ENCODE measurements at places on chromosomes 16 and 17. TPM values are rescaled to one million over a fixed set of nuclear protein-coding genes. Genes with fewer than 3 reads are reported as not detected.

- no peak for DNase-seq
- no peak overlapping the region for H3K27ac ChIP-seq
- H3K27me3 ChIP-seq = no peaks in the 10 kb centered on the region
- H3K4me1 ChIP-seq = peaks cover 5% of the 10 kb centered on the region
- no peaks in the 10 kb centered on the region for H3K36me3 ChIP-seq
Observed at GRCh38 chr17:44307387-44308186, 814 bp upstream of the RUNDC3A start.

GRCh38 chr16:50722405-50722737, 19.5 kb upstream of the CYLD start:
- no peak overlapping the region for H3K4me3 ChIP-seq
- H3K36me3 ChIP-seq = no peaks in the 10 kb centered on the region
- H3K4me1 ChIP-seq = peaks cover 22% of the 10 kb centered on the region
- H3K27me3 ChIP-seq = no peaks in the 10 kb centered on the region
- DNase-seq = no peak
- no peak overlapping the region for H3K27ac ChIP-seq

GRCh38 chr16:69827524-69827923, 65.4 kb downstream of the WWP2 start:
- no peak overlapping the region for H3K4me3 ChIP-seq
- peaks cover 5% of the 10 kb centered on the region for H3K36me3 ChIP-seq
- no peak for DNase-seq
- no peaks in the 10 kb centered on the region for H3K27me3 ChIP-seq

- H3K4me3 ChIP-seq = no peak overlapping the region
- no peak for DNase-seq
- no peaks in the 10 kb centered on the region for H3K4me1 ChIP-seq
- no peaks in the 10 kb centered on the region for H3K27me3 ChIP-seq
Observed at GRCh38 chr17:63071797-63072196, 105.8 kb downstream of the TANC2 start.

GRCh38 chr17:31391496-31391949, at the start of gene RAB11FIP4:
Gene RAB11FIP4 (plus strand): TSS chr17:31391675. CDS start chr17:31391853, 178 bp downstream.
- H3K4me3 ChIP-seq = no peak within 1 kb of the TSS
- no peaks in the 10 kb centered on the region for H3K27me3 ChIP-seq
- H3K36me3 ChIP-seq = no peaks in the 10 kb centered on the region
- no peaks in the 10 kb centered on the region for H3K4me1 ChIP-seq
- no peak within 1 kb of the TSS for H3K27ac ChIP-seq
- DNase-seq = no peak

GRCh38 chr16:2040787-2041522, 6.7 kb downstream of the NTHL1 start:
- H3K36me3 ChIP-seq = no peaks in the 10 kb centered on the region
- no peaks in the 10 kb centered on the region for H3K27me3 ChIP-seq
- DNase-seq = no peak
- no peak overlapping the region for H3K27ac ChIP-seq
- no peaks in the 10 kb centered on the region for H3K4me1 ChIP-seq
- H3K4me3 ChIP-seq = no peak overlapping the region

- DNase-seq = no peak
- no peaks in the 10 kb centered on the region for H3K4me1 ChIP-seq
- H3K27me3 ChIP-seq = no peaks in the 10 kb centered on the region
- H3K27ac ChIP-seq = no peak overlapping the region
- no peaks in the 10 kb centered on the region for H3K36me3 ChIP-seq
Observed at GRCh38 chr16:81945665-81946064, 65.6 kb downstream of the SDR42E1 start.

DNA sequence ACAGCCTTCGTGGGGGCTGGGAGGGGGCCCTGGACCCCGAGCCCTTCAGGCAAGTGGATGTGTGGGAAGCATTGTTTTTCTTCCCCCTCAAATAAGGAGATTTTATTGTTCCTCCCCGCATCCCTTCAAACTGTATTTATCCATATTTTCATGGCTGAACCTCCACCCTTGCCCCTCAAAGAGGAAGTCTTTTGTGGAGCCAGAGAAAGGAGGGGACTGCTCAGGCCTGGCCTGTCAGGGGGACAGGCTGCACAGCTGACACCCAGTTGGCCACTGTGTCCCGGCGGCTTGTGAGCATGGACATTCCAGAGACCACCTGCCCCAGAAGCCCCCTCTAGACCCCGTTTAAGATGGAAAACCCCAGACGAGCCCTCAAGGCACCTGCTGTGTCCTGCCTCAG, 15.9 kb downstream of the HEXIM2 start:
- no peaks in the 10 kb centered on the region for H3K27me3 ChIP-seq
- H3K4me3 ChIP-seq = no peak overlapping the region
- no peak for DNase-seq
- no peak overlapping the region for H3K27ac ChIP-seq
- H3K36me3 ChIP-seq = no peaks in the 10 kb centered on the region

GRCh38 chr17:78985395-78985794, 5.7 kb upstream of the LGALS3BP start:
- peaks cover 3% of the 10 kb centered on the region for H3K36me3 ChIP-seq
- H3K4me1 ChIP-seq = peaks cover 7% of the 10 kb centered on the region
- H3K27me3 ChIP-seq = no peaks in the 10 kb centered on the region

- H3K27ac ChIP-seq = peak overlapping the region; percentile 93
- H3K4me3 ChIP-seq = peak overlapping the region; percentile 78
- H3K27me3 ChIP-seq = no peaks in the 10 kb centered on the region
- peaks cover 56% of the 10 kb centered on the region for H3K4me1 ChIP-seq
- peaks cover 25% of the 10 kb centered on the region for H3K36me3 ChIP-seq
Observed at GRCh38 chr17:18187821-18188761, 4.5 kb downstream of the ALKBH5 start.

- H3K27ac ChIP-seq = no peak overlapping the region
- H3K4me1 ChIP-seq = no peaks in the 10 kb centered on the region
- no peaks in the 10 kb centered on the region for H3K36me3 ChIP-seq
- H3K27me3 ChIP-seq = no peaks in the 10 kb centered on the region
- no peak overlapping the region for H3K4me3 ChIP-seq
Observed at GRCh38 chr16:78163772-78164670, 64.6 kb downstream of the WWOX start.

DNA sequence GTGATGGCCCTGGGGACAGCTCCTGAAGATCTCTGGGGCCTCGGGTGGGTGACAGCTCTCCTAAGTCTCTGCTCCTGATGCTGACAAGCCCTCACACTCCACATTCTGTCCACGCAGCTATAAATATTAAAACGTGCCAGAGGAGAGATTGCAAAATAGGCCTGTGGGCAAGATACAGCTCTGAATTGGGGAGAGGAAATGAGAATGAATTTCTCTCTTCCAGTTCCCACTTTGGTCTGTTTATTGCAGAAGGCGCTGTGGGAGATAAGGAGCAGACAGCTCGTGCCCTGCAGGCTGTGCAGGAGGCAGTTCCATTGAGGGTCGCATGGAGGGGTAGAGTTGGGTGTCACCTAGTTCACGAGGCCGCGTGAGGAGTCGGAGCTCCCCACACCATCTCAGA, 87.5 kb upstream of the SDK2 start:
- H3K27me3 ChIP-seq = no peaks in the 10 kb centered on the region
- no peak overlapping the region for H3K4me3 ChIP-seq
- no peaks in the 10 kb centered on the region for H3K36me3 ChIP-seq
- DNase-seq = no peak

DNA sequence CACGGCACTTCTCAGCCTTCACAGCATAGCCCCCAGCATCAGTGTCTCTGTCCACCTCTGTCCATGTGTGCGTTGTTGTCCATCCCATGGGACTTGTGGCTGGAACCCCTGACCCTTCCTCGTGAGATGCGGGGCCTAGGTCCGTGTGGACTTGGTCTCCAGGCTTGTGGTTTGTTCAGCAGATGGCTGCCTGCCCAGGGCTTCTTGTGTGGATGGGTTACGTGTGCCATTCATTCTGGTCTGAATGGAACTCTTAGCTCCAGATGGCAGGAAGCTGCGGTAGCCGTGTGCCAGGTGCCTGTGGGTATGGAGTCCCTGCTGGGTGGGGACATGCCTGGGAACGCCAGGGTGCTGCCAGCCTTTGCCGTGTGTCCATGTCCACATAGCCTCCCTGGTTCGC, 31.7 kb upstream of the NUDT16L1 start:
- no peaks in the 10 kb centered on the region for H3K27me3 ChIP-seq
- no peak for DNase-seq
- no peak overlapping the region for H3K4me3 ChIP-seq
- peak overlapping the region; percentile 74 for H3K27ac ChIP-seq

TPSD1 gene
- not detected for total RNA-seq

ZNF688 gene
- 21.5 TPM for total RNA-seq

GALR2 gene
- total RNA-seq = not detected

UTP18 gene
- total RNA-seq = 46.2 TPM

HOXB6 gene
- total RNA-seq = not detected

MPV17L gene
- not detected for total RNA-seq

LPO gene
- total RNA-seq = not detected

SOX9 gene
- not detected for total RNA-seq

CTRB1 gene
- not detected for total RNA-seq

CTRB2 gene
- total RNA-seq = not detected

CRYM gene
- not detected for total RNA-seq

Data from naive thymus-derived CD4-positive, alpha-beta T cell (primary cell).